ENCODE measurements at places on chromosomes 3 and 15. TPM values are rescaled to one million over a fixed set of nuclear protein-coding genes. Genes with fewer than 3 reads are reported as not detected.

The GPX1 gene
- 110 TPM for total RNA-seq

The HIGD2B gene
- not detected for total RNA-seq

The P4HTM gene
- total RNA-seq, result 47.6 TPM

The PLCB2 gene
- total RNA-seq, result 195 TPM

The PGBD4 gene
- total RNA-seq, result 4.1 TPM

The CTSH gene
- total RNA-seq, result 46.7 TPM

The DUOX1 gene
- total RNA-seq, result not detected

The ATP2B2 gene
- not detected for total RNA-seq

The P2RY1 gene
- total RNA-seq, result 0.17 TPM

The CHRNA5 gene
- 4.0 TPM for total RNA-seq

The GATM gene
- total RNA-seq, result 2.0 TPM

The ATG7 gene
- total RNA-seq, result 29.5 TPM

DNA sequence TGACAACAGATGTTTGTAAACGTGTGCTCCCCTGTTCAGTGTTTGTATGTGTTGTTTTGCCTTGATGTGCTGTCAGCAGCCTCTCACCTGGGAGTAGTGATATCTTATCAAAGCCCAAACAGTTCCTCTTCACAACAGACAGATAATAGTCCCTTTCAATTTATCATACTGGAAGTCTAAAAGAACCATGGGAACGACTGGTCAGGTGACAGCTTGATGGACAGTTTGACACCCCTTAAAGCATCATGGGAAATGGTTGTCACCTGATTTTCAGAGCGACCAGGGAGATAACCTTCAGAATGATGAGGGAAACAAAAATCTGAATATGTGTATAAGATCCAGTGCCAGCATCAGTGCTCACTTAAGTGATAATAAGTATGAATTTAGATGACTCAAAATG is 146.3 kb upstream of the SOX2 start:
- no peak for DNase-seq

GRCh38 chr15:74954515-74954914 is 2.1 kb downstream of the RPP25 start:
- no peak for DNase-seq

DNA sequence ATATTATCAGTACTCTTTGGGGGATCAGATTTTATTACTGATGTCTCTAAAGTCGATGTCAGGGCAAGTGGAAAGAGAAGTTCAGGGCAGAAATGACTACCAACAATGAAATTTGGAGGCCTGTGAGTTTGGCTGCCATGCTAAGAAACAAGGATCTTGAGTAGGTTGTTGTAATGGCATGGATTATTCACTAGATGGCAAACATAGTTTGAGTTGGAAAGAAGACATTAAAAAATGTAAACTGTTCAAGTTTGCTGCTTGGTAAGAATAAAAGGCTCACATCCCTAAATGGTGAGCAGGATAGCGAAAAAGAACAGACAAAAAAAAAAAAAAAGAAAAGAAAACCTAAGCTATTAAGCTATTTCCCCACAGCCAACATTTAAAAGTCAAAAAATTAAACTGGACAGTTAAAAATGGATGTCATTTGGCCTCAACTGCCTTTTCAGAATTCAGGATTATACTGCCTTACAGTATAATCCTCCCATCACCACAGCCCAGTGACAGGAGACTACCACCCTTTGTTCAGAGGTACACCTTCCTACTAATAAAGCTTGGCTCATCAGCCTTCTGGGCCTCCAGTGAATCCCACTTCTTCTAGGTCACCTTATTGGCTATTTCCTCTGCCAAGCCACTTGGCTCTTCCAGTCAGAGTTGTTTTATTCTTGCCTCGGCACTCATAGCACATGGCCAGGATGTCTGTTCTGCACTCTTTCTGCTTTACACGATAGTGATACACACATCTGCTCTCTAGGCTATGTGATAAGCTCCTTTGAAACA is 163.7 kb downstream of the PLD1 start:
- DNase-seq, result no peak

DNA sequence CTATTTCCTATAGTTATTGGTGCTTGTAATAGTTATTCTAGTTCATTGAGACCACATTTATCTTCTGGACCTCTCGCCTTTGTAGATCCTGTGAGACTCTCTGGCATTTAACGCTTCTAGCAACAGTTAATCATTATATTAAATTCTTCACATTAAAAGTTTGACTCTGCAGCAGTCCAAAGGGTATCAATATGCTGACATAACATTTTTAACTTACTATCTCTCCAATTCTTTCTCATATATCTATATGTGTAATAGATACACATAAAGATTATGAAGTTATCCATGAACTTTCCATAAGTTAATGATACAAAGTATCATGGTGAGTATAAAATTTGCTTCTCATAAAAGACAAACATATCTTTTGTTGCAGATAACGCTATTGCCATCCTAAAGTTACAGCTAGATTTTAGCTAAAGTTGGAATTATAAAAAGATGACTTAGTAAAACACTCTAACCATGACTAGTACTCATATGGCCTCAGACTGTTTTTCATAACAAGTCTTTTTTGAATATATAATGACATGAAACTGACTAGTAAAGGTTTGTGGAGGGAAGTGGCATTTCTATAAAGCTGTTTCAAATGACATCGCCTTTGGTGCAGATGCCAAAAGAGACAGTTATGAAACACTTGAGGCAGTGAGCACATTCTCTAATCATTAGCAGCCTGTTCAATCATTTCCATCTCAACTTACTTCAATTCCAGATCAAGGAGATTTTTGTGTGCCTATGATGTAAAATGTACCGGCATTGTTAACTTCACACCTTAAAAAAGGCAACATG is 379.3 kb upstream of the CBLB start:
- DNase-seq, result no peak

DNA sequence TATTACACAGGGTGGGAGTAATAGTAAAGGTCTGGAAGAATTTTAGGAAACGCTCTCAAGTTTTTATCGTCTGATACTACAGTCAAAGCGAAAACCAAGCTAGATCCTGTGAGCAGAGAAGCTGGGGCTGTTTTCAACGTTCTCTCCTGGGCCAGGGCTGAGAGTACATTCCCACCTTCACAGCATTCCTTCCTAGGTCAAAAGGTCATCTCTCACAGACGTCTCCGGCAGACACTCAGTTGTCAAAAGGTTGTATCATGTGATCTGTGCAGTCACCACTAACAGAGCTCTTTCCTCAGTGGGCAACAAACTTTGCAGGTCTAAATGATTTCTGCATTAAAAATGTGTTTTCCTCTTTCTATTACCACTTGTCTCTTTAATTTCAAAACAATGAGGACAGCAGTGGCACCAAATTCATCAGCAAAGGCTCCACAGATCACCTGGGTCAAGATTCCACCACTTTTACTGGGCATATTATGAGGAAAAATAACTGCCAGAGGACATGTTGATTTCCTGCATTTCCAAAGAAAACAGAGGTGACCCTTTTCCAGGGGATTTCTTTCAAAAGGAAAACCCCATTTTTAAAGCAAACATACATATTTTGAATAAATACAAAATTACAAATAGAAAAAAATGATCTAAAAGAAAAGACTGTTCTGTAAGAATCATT is 41.9 kb downstream of the MEIS2 start:
- no peak for DNase-seq

- no peak for DNase-seq
These were observed 50.0 kb downstream of the NMNAT3 start for GRCh38 chr3:139627759-139628158.

DNA sequence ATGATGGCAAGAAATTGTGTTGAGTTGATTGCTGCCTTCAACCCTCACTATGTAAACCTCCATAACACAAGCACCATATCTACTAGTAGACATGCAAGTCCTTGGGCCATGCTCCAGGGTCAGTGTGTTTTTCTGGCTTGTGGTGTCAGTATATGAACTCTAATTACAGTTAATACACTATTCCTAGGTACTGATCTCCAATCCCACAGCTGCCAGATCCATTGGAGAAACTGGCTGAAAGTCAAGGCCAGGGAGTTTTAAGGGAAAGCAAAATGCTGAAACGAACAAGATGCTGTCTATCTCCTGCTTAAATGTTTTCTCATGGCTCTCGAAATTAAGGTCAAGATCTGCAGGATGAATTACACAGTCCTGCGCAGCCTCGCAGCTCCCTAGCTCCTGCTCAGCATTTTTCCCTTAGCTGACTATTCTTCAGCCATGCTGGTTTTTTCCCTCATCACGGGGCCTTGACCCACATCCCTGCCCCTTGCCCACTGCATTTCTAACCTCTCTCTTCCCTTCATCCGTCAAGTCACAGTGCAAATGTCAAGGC is 425.0 kb upstream of the ADAMTS9 start:
- no peak for DNase-seq

- no peak for DNase-seq
These were observed 67.4 kb downstream of the SNRPN start for GRCh38 chr15:25022233-25022632.

Data from activated CD4-positive, alpha-beta T cell treated with anti-CD3 and anti-CD28 coated beads, Interleukin-2, amount 10 ng/mL, durations not matched to agents 7 days and 5 days (primary cell).